Renal pelvis (tissue), 12 donors: ENCODE measurements at places on chromosomes 3 and 15. TPM values are rescaled to one million over a fixed set of nuclear protein-coding genes. Genes with fewer than 3 reads are reported as not detected.

- DNase-seq: no peak
Measured at GRCh38 chr3:187558990-187559389, 111.2 kb downstream of the SST start.

SLC27A2 gene
- 46.9 TPM for polyA plus RNA-seq

DNA sequence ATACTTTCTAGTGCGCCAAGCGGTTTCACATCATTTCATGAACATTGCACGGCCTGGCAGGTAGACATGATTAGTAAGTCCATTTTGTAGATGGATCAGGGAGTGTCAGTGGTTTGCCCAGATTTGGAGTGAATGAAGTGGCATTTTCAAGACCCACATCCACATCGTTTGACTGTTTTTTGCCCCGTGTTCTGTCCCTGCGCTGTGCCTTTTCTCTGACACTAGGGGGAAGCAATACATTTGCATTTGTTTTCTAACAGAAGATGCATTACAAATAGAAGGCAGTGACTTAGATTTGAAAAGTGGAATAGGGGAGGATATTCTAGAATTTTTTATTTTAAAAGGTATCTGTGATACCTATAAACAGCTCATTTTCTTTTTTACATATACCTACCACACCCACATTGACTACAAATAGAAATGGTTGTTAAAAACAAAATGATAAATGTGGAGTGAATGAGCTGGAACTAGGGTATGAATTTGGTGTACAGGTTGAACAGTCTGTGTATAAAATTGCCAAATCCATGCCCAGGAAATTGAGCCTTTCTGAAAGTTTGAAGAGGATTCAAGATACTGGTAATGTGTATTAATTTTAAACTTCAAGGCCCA is 98.0 kb downstream of the USP13 start:
- no peak for DNase-seq

- no peak for DNase-seq
Measured at GRCh38 chr3:52200981-52201679, 3.2 kb downstream of the ALAS1 start.

GRCh38 chr15:75452364-75452864 is 924 bp upstream of the SIN3A start:
- peak; percentile 80 for DNase-seq

CDCP1 gene
- polyA plus RNA-seq: 1.4 TPM

PLA1A gene
- polyA plus RNA-seq: 8.4 TPM

PIK3R4 gene
- 46.8 TPM for polyA plus RNA-seq
